ENCODE measurements at places on chromosomes 16 and 17. TPM values are rescaled to one million over a fixed set of nuclear protein-coding genes. Genes with fewer than 3 reads are reported as not detected.
A peak's percentile ranks its signal among the peaks of the same experiment; 100 is the strongest.

The NPIPB13 gene
- 3.4 TPM for polyA plus RNA-seq

GRCh38 chr16:20364051-20364450, 11.5 kb upstream of the UMOD start:
- DNase-seq: no peak

GRCh38 chr16:80744856-80745255, 59.5 kb downstream of the CDYL2 start:
- DNase-seq: no peak

DNA sequence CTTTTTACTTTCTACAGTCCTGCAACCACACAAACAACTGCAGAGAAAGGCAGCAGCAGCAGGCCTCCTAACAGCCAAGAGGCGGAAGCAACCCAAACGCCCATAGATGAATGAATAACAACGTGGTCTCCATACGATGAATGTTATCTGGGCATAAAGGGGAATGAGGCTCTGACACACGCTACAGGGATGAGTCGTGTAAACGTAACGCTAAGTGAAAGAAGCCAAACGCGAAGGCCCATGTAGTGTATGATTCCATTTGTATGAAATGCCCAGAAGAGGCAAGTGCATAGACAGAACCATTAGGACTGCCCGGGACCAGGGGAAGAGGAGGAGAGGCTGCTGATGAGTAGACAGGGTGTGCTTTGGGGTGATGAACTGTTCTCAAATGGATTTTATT, 94.8 kb upstream of the DNAH17 start:
- no peak for DNase-seq

The CCNF gene
- polyA plus RNA-seq: 15.4 TPM

The SOST gene
- polyA plus RNA-seq: 58.2 TPM

DNA sequence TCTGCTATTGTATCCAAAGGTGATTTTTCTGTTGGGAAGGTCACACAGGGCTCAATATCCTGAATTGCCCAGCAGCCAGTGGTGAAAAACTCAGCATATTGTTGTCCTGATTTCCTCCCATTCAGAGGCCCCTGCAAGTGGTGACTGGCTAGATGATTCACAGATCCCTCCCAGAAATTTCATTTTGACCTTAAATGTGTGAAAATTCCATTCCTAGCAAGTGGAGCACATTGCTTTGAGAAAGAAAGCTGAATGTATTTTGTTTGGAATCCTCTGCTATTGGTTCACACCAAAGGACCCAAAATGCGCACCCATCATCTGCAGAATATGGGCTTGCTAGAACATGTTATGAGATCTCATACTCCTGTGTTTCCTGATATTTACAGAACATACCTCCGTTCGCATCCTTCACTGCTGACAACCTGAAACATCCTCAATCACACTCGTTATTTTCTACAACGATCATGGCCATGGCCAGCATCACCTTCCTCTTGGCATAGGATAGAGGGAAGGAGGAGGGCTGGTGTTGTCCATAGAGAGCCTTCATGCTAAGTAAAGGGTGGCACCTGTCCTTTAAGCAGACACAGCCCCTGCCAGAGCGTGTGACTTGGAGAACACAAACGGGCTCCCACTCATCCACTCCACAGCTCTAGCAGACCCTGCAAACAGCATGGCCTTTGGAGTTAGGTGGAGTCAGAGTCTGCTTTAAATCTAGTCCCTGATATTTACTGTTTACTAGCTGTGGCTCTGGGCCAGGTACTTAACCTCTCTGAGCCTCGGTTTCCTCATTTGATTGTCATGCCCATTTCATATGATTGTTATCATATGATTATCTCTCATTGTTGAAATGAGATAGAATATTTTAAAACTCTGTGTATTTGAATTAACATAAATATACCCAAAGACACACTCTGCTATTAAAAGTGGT, 30.4 kb upstream of the NFAT5 start:
- no peak for DNase-seq

The COPZ2 gene
- 19.3 TPM for polyA plus RNA-seq

- DNase-seq: peak; percentile 33
Observed at GRCh38 chr17:82497483-82498405, 21.8 kb upstream of the FOXK2 start.

The TEKT1 gene
- 0.41 TPM for polyA plus RNA-seq

DNA sequence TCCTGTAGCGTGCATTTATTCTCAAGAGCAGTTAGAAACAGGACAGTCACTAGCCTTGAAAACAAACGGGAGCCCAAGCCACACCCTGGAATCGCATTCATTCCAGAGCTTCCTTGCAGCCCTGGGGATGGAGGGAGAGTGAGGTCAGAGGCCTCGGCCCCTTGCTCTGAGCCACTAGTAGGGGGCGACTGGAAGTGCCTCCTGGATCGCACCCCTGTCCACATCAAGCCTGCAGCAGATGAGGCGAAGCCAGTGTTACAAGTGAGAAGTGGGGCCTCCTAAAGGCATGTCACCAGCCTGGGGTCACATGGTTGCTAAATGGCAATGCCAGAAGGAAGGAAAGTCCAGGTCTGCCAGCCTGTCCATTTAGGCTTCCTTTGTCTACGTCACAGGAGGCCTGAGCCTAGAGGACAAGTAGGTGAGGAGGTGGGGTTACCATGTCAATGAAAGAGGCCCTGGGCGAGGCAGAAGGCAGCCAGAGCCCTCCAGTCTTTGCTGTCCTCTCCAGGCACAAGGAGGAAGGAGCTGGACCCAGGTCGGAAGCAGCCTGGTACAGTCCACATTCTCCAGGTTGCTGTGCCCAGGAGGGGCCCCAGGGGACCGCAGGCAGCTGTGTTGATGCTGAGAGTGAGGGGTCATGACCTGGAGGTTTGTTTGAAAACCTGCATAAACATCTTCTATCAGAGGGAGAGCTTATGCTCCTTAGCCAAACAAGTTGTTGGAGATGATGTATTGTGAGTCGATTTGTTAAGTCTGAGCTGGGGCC, 3.0 kb upstream of the RCVRN start:
- no peak for DNase-seq

The AARSD1 gene
- 54.0 TPM for polyA plus RNA-seq

The RASD1 gene
- polyA plus RNA-seq: 1.2 TPM

The ENPP7 gene
- 6.0 TPM for polyA plus RNA-seq

GRCh38 chr17:20263595-20263994, 203.7 kb downstream of the LGALS9B start:
- DNase-seq: no peak

DNA sequence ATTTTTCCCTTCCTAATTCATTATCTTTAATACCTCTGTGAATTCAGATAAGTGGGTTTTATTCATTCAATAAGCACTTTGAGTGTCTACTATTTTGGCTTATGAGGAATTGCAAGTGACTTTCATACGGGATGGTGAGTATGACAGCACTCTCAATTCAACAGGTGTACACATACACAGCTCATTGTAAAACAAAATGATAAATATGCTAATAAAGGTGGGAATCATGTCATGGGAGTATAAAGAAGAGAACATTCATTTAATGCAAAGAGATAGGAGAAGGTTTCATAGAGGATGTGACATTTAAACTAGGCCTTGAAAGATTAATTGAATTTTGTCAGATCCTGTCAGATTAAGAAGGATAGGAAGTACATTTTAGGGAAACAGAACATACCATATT, 19.4 kb downstream of the NACA2 start:
- no peak for DNase-seq

- no peak for DNase-seq
Observed at GRCh38 chr17:17511293-17511741, 15.1 kb upstream of the RASD1 start.

- DNase-seq: no peak
Observed at GRCh38 chr17:73524941-73525679, 119.1 kb downstream of the SDK2 start.

The CD300H gene
- not detected for polyA plus RNA-seq

DNA sequence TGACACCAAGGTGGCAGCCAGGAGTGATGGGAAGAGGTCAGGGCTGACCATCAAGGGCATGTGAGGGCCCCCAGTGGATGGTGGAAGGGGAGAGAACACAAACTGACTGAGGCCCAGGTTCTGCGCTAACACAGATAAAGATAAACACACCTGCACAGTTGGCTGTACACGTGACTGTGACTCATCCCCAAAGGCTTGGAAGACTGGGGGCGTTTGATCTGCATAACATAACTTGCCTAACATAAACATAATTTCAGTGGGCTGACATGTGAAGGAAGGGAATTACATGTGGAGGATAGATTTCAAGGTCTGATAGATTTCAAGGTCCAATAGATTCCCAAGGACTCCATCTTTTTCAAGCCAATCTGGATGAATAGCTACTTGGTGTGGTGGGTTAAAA, 100.9 kb upstream of the TNRC6C start:
- DNase-seq: no peak

- no peak for DNase-seq
Observed at GRCh38 chr16:12449795-12450194, 353.9 kb downstream of the CPPED1 start.

DNA sequence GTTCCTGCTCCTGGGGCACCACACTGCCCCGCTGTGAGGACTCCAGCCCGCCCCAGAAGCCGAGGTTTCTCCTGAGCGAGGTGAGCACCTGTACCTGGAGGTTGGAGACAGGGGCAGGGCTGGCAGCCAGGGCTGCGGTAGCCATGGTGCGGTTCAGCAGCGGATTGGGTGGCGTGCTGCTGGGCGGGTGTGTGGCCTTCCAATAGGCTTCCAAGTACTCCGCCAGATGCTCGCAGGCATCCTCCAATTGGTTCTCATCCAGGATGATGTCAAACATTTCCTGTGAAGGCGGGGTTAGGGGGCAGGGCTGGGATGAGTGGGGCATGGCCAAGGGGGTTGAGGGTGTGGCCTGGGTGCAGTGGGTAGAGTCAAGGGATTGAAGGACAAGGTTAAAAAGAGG, 11.3 kb upstream of the ARL5C start:
- no peak for DNase-seq

The C17orf67 gene
- polyA plus RNA-seq: 1.3 TPM

- DNase-seq: no peak
Observed at GRCh38 chr17:37194208-37194607, 181.6 kb upstream of the C17orf78 start.

The KRT12 gene
- polyA plus RNA-seq: 0.36 TPM

DNA sequence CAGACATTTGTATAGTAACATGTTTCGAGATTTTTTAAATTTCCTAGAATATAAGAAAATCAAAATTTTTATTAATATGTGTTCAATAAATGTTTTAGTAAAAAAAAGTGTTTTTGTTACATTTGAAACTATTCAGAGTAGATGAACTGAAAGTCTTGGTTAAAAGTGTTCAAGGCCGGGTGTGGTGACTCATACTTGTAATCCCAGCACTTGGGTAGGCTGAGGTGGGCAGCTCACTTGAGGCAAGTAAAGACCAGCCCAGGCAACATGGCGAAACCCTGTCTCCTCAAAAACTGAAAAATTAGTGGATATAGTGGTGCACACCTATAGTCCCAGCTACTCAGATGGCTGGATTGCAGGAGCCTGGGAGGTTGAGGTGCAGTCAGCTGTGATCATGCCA, 16.8 kb upstream of the PHKG2 start:
- no peak for DNase-seq

DNA sequence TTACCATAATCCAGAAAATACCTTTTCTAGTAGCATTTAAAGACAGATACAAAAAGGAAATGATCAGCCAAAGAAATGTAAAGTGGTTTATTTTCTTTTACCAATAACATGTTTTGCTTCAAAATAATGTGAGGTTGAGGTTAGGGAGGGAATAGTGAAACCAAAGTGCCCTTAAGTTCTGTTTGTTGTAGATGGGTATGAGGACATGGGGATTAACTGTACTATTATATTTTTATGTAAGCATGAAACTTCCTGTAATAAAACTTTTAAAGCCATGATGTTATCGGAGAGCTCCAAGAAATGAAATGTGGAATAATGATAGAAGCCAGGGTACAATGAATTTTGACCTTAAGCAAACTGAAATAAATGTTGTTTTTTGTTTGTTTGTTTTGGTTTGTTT, 9.9 kb downstream of the C16orf46 start:
- DNase-seq: no peak

GRCh38 chr17:55452139-55452790, 30.6 kb upstream of the MMD start:
- no peak for DNase-seq

GRCh38 chr16:56436258-56436657, 10.9 kb upstream of the AMFR start:
- DNase-seq: no peak

The CFAP97D1 gene
- 0.10 TPM for polyA plus RNA-seq

- DNase-seq: no peak
Observed at GRCh38 chr16:2512735-2513404, 882 bp upstream of the ATP6V0C start.

GRCh38 chr17:45732926-45733505, 51.1 kb upstream of the CRHR1 start:
- DNase-seq: no peak

GRCh38 chr17:10798332-10798749, 5.6 kb downstream of the TMEM238L start:
- no peak for DNase-seq

- no peak for DNase-seq
Observed at GRCh38 chr17:62637809-62638208, 10.3 kb downstream of the MRC2 start.

DNA sequence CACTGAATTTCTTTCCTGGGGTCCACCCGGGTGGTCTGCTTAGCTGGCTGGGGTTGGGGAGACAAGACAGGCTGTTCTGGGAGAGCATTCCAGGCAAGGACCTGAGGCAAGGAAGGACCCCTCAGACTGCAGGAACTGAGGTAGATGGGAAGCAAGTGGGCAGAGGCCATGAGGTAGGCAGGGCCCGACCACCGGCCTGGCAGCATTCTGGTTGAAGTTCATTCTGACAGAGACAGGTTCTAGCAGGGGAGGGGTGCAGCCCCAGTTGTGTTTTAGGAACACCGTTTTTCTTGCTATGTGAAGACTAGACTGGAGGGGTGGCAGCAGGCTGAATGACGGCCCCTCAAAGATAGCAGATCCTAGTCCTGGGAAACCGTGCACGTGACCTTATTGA, 17.5 kb downstream of the B9D1 start:
- DNase-seq: no peak

GRCh38 chr17:72950242-72950931, 142.1 kb downstream of the SLC39A11 start:
- DNase-seq: no peak

The CA7 gene
- 0.61 TPM for polyA plus RNA-seq

The KCNJ12 gene
- polyA plus RNA-seq: 7.2 TPM

DNA sequence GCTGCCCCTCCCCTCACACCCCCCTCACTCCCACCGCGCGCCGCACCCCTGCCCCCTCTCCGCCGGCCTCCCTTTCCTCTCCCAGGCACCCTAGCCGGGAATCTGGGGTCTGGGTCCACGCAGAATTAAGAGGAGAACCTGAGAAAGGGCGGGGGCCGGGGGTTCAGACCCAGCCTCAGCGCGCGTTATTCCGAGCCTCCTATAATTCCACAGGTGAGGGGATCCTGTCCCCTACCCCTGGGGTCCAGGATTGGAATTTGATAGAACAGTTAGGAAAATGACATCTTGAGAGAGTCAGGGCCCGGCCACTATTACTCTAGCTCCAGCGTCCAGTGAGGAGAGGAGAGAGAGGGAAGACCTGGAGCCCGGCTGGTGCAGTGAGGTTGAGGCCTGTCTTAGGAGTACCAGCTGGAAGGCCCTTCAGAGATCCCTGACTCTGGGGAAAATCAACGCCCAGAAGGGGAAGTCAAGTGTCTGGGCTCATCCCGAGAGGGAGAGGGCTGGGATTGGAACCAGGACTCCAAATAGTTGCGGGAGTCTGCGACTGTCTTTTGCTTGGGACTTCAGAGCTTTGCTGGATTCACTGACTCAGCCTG, 17.3 kb downstream of the GRB7 start:
- DNase-seq: no peak

GRCh38 chr17:57925361-57925990, 29.7 kb downstream of the CUEDC1 start:
- DNase-seq: no peak

The KRT35 gene
- polyA plus RNA-seq: not detected

The ELMO3 gene
- 6.9 TPM for polyA plus RNA-seq

The KRT40 gene
- polyA plus RNA-seq: 0.12 TPM

The PRR11 gene
- polyA plus RNA-seq: 17.1 TPM

The ZNF385C gene
- polyA plus RNA-seq: 6.3 TPM
